ENCODE measurements at places on chromosomes 7 and 10.

- DNase-seq: no peak
These were observed 1.5 kb downstream of the KMT2E start for GRCh38 chr7:105015390-105015965.

GRCh38 chr7:74350751-74351150 is 61.5 kb downstream of the CLIP2 start:
- no peak for DNase-seq

- no peak for DNase-seq
These were observed 64.2 kb upstream of the RAPGEF5 start for GRCh38 chr7:22420973-22421635.

GRCh38 chr10:51640120-51640819 is 59.1 kb downstream of the CSTF2T start:
- DNase-seq: no peak

GRCh38 chr10:4278186-4278585 is 493.2 kb upstream of the KLF6 start:
- no peak for DNase-seq

- DNase-seq: no peak
These were observed at the start of gene SLC29A4 for GRCh38 chr7:5282543-5283316. Gene SLC29A4 (plus strand): TSS chr7:5282943. CDS start chr7:5287817, 4,874 bp downstream.

DNA sequence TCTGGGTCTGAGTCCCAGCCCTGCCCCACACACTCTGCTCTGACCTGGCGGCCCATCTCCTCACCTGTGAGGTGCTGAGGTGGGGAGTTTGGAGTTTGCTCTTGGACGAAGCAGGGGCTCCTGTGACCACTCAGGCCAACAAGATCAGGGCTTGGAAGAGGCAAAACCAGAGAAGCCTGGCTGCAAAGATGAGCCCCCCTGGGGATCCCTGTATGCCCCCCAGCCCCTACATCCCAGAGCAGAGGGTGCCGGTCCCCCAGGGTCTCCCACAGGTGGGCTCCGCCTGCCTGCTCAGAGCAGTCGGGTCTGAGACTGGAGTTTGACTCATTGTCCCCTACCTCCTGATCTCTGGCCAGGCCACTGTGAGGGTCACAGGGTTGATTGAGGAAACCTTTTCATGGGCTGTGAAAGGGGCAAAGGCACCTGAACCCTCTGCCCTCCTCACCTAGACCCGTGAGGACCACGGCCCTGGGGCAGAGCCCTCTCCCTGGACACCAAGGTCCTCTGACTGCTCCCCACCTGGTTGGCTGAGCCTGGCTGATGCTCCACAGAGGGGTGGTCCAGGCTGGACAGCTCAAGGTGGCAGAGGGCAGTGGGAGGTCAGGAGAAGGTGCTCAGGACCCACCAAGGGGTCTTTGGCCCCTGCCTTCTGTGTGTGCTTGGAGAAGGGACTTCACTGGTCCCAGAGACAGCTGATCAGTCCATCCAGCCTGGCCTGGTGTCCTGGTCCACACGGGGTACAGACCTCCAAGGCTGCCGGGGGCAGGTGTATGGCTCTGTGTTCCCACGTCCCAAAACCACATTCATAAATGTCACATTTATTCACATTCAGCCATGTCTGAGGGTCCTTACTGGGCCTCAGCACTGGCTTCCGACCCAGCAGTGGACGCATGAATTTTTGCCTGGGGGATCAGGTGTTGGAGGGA is 9.1 kb upstream of the SCART1 start:
- peak; percentile 46 for DNase-seq

DNA sequence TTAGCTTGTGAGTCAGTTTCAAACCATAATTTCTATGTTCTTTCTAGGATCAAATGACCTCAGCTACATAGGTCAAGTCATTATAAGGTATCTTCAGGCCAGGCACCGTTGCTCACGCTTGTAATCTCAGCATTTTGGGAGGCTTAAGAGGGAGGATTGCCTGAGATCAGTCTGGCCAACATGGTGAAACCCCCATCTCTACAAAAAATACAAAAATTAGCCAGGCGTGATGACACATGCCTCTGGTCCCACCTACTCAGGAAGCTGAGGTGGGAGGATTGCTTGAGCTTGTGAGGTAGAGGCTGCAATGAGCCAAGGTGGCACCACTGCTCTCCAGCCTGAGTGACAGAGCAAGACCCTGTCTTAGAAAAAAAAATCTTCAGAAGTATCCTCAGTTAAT is 362.3 kb downstream of the GATA3 start:
- no peak for DNase-seq

- DNase-seq: no peak
These were observed 626 bp downstream of the PRPF18 start for GRCh38 chr10:13587391-13587790.

GRCh38 chr10:105150259-105150880 is 509.3 kb downstream of the SORCS3 start:
- no peak for DNase-seq

DNA sequence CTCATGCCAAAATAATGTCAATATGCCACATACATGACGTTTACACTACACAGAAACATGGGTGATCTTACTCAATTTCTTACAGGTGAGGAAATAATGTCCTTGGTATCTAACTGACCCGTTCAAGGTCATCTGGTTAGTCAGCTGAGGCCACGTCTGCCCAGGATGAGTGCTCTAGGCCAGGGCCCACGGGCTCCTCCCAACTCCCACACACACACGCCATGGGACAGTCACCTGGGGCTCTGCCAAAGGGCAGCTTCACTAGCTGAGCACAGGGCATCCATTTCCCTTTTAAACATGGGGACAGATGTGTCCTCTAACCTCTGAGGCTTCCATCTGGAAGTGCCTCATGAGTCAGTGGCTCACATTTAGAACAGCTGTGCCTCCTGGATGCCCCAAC is 123.9 kb downstream of the TNS3 start:
- DNase-seq: peak; percentile 84

GRCh38 chr7:35353481-35353880 is 99.6 kb upstream of the TBX20 start:
- no peak for DNase-seq

GRCh38 chr7:79590391-79590790 is 136.9 kb upstream of the MAGI2 start:
- DNase-seq: no peak

DNA sequence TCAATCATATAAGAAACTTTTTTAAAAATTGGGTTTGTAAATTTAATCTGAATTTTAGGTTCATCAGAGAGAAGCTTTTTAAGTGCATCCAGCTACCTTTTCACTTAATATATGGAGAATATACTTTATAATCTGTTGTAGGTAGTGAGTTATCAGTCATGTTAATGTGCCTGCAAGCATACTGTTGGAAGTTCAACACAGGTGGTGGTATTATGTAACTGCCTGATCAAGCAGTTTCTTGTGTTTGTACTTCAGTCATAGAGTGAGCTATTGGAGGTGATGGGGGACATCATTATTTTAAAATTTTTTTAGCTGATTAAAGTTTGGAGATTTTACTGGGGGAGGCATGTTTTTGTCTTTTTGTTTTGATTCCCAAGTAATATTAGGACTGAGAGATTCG is 2.5 kb downstream of the TNKS2 start:
- DNase-seq: no peak

- no peak for DNase-seq
These were observed 74.5 kb upstream of the OIT3 start for GRCh38 chr10:72819053-72819452.

DNA sequence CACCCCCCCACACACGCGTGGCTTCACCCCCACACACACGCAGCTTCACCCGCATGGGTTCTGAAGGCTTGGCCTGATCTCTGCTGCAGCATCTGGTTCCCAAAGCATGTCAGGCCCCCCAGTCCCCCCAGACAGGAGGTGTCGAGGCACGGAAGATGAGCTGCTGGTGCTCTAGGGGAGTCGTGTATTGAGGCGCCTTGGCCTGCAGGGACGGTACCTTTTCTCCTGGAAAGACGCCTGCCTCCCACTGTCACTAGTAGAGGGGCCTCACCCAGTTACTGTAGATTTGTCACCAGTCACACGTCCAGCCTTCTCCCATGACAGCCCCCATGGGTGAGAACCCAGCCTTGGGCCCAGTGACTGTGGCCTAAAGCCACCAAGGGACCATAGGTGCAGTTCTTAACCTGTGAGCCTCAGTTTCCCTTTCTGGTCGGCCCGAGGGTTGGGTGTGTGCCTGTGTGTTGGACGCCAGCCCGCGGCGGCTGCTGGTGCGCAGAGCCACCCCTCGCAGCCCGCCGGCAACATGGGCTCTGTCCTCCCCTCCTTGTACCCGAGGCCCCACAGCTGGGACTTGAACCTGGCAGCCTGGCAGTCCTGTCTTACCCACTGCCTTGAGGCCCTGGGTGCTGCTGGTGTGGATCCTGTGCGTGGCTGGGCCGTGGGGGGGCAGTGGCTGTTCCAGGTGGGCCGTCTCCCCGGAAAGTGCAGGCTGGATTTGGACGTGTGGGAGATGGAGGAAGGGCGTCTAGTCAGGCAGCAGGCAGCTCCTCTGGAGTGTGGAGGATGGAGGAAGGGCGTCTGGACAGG is 81.7 kb downstream of the NKX6-2 start:
- peak; percentile 38 for DNase-seq

GRCh38 chr7:157125376-157126223 is 13.1 kb upstream of the UBE3C start:
- DNase-seq: no peak

DNA sequence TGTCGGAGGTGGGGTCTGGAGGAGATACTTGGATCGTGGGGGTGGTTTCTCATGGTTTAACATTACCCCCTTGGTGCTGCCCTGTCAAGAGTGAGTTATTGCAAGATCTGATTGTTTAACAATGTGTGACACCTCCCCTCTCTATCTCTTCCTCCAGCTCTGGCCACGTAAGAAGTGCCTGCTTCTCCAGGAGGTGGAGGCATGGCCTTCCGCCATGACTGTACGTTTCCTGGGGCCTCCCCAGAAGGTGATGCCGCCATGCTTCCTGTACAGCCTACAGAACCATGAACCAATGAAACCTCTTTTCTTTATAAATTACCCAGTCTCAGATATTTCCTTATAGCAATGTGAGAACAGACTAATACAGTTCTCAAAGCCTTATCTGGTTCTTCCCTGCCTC is 547.0 kb downstream of the CALN1 start:
- no peak for DNase-seq

- DNase-seq: no peak
These were observed 115.6 kb upstream of the IMMP2L start for GRCh38 chr7:111677848-111678247.

DNA sequence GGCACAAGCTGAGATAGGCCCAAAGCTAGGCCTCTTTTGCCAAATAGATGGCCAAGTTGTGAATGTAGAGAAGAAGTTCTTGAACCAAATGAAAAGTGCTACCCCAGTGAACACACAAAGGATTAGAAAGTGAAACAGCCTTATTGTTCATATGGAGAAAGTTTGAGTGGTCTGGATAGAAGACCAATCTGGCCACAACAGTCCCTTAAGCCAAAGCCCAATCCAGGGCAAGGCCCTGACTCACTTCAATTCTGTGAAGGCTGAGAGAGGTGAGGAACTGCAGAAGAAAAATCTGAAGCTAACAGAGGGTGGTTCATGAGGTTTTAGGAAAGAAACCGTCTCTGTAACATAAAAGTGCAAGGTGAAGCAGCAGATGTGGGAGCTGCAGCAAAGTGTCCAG is 18.7 kb upstream of the ATP6V0A4 start:
- no peak for DNase-seq

GRCh38 chr10:32070645-32071044 is 14.4 kb upstream of the KIF5B start:
- no peak for DNase-seq

GRCh38 chr10:33258967-33259366 is 75.5 kb downstream of the NRP1 start:
- no peak for DNase-seq

DNA sequence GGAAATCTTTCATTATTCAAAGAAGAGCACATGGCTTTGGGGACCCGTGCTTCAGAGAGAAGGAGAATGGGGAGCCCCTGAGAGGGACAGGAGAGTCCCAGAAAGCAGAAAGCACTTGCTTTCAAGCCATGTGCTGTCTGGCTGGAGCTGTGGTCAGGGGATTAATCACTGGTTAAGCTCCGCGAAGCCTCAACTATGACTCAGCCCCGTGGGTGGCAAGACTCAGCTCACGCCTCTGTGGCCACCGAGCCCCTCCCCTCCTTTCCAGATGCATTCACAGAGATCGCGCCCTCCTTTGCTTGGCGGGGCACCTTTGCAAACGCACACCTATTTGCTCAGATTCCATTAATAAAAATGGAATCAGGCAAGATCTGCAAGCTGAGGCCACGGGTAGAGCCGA is 202.9 kb upstream of the TCERG1L start:
- no peak for DNase-seq

GRCh38 chr7:115132096-115132495 is 210.2 kb downstream of the MDFIC start:
- DNase-seq: no peak

GRCh38 chr10:15141136-15142054 is 27.1 kb downstream of the NMT2 start:
- DNase-seq: no peak

- no peak for DNase-seq
These were observed 262.3 kb downstream of the PTEN start for GRCh38 chr10:88125766-88126165.

DNA sequence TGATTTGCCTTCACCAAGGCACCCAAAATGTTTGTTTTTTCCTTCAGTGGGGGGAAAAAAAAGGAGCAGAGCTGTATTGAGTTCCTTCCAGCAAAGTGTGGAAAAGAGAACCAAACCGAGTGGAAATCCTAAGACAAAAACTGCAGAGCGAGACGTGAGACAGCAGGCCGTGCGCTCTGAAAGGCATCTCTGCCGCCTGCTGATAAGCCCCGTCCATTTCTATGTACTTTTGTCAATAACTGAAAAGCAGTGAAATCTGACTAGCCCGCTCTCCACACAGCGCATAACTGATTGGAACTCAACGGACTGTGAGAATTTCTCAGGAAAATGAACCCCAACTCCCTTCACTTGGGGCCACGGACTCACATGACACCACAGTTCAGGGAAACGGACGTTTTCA is 83.2 kb downstream of the COBL start:
- DNase-seq: no peak

- DNase-seq: no peak
These were observed 453.7 kb upstream of the POT1 start for GRCh38 chr7:125383324-125383723.

DNA sequence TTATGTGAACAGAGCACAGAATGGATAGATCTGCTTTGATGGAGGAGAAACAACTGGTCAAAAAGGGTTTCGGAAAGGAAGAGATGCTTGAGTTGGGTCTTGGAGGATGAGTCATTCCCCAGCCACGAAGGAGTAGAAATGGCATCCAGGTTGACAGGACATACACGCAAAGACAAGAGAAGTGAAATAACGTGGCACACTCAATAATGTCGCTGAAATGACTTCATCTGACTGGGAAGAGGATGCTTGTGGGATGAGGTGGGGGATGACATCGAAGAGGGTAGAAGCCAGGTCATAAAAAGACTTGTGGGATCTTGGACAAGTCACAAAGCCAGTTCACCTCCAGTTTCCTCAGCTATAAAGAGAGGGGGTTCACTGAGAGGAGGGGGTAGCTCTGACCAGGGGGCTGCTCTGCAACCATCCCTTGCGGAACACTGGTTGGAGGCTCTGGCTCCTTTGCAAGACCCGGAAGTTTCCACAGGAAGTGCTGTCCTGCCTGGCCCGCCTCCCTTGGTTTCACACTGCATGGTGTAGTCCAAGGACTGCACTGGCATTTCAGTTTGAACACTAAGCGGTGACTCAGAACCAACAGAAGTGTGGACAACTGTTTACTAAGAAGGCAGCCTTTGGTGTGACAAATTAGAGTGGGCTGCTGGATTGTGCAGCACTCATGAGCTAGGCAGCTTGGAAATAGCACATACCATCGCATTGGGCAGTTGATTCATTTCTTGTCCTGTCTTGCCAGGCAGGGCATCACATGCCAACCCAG is 189.9 kb upstream of the ADO start:
- DNase-seq: no peak

Measured in tibial artery (tissue), 4 donors.